Right lung (tissue), 10 donors: ENCODE measurements at places on chromosomes 16 and 17. TPM values are rescaled to one million over a fixed set of nuclear protein-coding genes. Genes with fewer than 3 reads are reported as not detected.

DNA sequence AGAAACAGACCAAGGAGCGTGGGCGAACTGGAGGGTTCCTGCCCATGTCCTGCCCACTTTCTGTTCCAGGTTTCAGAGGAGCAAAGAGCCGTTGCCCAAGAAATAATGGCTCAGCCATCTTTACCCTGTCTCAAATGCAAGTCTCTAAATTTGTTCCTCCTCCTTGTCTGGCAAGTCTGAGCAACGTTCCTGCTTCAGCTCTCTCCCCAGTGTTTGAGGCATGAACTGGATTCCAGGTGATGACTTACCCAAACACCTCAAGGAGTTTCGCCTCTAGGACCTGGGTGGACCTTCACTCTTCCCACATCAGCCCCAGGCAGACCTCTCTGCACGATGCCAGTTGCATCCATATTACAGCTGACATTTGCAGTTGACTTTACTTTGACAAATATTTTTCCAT, 521.9 kb upstream of the HSBP1 start:
- no peak for DNase-seq

GRCh38 chr17:80471922-80472321, 4.5 kb downstream of the NPTX1 start:
- DNase-seq, result no peak

- no peak for DNase-seq
Observed at GRCh38 chr17:15342460-15342859, 1.1 kb upstream of the TEKT3 start.

- no peak for DNase-seq
Observed at GRCh38 chr17:13420878-13421277, 180.9 kb downstream of the HS3ST3A1 start.

DNA sequence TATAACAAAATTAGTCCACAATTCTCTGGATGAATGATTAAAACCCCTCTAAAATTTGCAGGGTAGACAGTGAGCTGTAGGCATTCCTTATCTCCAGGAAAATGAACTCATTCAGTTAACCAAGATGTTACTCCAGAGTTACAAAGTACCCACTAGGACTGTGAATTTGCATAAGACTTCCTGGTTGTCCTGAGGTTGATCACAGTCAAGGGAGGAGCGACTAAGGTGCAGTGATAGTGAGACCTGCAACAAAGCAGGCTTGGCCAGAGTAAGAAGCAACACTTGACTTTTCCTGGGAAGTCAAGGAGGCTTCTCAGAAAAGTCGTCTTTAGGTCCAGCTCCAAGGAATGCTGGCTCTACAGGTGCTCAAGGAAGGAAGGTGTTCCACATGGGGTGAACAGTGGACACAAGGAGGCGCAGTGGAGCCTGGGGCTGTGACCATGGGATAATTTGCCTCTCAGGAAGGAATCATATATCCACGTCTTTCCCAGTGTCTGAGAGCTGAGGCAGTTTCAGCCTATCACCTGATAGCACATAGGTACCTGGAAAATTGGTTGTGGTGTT, 821.1 kb upstream of the EEF2KMT start:
- DNase-seq, result no peak

DNA sequence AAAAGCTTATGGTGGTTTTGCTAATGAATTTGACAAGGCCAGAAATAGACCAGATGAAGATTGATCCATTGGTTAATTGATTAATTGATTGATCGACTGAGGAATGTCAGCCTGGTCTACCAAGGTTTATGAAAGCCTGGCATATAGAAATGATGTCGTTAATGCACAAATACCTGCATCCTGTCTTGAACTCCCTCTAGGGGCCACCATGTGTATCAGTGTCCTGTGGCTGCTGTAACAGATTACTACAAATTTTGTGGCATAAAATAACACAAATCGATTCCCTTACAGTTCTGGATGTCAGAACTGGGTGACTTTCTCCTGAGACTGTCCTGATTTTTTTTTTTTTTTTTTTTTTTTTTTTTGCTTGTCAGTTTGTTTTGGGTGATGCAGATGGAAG, 553.2 kb downstream of the MAF start:
- DNase-seq, result no peak

DNA sequence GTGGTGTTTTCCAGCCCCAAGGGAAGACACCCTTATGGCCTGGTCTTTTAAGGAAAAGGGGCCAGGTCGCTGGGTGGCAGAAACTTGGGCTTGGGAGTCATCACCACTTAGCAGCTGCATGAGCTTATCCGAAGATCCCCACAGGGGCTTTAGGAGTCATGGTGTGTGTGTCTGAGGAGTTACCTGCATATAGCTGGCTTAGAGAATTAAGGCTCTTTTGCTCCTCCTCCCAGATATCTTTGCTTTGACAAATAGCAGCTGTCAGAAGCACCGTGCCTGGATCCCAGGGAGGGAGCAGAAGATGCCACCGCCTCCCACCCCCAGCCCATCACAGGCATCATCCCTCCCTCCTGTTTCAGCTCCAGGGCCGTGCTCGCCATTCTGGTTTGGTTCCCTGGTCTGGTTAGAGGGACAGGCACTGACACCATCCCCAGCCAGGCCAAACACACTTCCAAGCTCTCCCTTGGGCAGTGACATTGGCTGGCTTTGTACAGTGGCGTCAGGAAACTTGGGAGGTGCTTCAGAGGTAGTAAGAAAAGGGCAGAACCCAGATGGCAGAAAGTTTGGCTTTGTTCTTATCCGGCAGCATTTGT, 17.4 kb downstream of the LDHD start:
- DNase-seq, result no peak

DNA sequence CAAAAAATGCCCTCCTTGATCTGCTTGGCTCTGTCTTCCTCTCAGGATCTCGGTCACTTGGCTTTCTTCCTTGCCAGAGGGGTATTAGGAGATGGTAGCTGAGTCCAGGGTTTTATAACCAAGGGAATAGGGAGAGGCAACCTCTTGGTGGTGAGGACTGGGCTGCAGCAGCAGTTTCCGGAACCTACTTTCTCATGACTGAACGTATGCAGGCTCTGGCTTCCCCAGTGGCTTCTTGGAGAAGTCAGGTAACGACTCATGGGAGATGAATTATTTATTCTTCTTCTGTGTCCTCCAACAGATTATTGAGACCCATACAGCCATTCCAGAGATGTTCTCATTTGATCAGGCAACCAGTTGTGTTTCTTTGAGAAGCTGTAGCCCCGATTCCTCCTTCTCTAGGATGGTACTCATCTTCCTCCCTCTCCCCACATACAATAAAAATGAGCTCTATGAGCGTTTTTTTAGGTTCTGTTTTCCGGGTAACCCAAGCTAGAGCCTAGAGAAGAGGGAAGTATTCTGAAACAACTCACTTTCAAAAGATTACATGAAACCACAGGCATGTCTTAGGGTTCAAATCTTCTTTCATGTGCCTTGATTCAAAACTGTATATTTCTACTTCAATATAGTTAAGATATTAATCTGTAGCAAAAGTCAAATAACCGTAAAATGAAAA, 22.3 kb upstream of the DHX40 start:
- no peak for DNase-seq

- DNase-seq, result no peak
Observed at GRCh38 chr17:69567130-69567529, 152.6 kb downstream of the MAP2K6 start.

DNA sequence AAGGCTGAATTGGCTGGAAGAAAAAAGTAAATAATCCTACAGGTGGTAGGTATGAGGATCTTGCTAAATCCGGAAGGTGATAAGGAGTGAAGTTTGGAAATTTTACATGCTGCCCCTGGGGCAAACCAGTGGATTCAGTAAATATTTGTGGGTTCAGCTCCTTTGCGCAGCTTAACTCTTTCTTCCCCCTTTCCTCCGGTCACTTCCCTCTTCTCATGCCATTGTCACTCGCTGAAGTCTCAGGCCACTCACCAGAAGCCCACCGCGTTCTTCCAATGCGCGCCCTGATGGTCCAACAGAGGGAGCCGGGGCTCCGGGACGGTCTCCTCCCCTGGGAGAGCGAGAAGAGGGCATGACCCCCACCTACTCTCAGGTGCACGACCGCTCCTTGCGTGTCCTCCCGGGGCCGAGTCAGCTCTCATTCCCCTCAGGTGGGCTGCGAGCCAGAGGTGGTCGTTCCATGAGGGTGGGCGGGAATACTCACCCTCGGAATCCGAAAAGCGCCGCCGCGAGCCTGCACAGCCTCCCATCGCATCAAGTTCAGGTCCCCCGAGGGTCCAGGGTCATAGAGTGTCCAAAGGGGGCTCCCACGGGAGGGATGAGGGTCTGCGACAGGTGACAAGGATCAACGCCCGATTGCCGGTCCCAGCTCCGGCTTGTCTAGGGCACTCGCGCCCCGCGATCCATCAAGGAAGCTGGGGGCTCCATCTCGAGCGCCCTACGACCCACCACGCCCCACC, 474 bp downstream of the CLN3 start:
- peak; percentile 9 for DNase-seq

DNA sequence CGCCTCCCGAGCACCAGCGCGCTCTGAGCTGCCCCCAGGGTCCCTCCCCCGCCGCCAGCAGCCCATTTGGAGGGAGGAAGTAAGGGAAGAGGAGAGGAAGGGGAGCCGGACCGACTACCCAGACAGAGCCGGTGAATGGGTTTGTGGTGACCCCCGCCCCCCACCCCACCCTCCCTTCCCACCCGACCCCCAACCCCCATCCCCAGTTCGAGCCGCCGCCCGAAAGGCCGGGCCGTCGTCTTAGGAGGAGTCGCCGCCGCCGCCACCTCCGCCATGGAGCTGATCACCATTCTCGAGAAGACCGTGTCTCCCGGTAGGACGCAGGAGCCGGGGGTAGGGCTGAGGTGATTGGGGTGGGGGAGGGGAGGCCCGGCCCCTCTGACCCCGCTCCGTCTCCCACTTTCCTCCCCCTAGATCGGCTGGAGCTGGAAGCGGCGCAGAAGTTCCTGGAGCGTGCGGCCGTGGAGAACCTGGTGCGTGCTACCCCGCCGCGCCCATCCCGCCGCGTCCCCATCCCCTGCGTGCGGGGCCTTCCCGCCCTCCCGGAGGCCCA, 329 bp downstream of the KPNB1 start:
- DNase-seq, result no peak

GRCh38 chr17:49343273-49343672, 18.8 kb downstream of the ZNF652 start:
- DNase-seq, result no peak

DNA sequence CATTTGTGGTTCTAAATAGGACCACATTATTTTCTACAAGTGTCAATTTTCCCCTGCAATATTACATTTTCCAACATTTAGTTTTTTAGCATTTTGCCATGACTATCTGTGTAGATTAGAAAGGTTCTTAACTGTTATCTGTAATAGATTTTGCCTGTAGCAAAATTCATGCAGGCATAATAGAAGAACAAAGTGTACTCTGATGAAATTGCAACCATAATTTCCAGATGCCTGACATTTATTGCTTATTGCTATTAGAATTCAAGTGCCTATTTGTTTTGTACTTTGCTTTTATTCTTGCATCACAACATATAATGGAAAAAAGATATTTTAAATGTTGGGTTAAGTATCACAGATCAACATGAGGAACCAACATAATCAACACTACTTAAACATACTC, 337.7 kb downstream of the TOX3 start:
- no peak for DNase-seq

GRCh38 chr16:84220851-84221250, 19.0 kb downstream of the KCNG4 start:
- no peak for DNase-seq

GRCh38 chr17:2083613-2084035, 28.7 kb downstream of the HIC1 start:
- DNase-seq, result no peak

DNA sequence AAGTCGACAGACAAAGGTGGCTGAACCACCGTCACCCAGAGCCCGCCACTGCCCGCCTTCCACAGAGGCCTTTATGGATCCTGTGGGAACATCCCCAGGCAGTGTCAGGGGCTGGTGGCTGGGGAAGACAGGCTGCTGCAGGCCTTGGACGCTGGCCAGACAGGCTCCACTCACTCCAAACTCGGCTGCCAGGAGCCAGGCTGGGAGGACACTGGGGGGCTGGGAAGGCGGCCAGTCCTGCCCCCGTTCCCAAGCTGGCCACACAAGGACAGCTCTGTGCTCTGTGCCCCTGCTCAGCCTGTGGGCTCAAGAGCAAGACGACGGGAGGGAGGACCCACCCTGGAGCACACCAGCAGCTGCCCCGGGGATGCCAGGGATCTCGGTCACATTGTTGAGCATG, 7.6 kb upstream of the LCAT start:
- DNase-seq, result no peak

- DNase-seq, result no peak
Observed at GRCh38 chr17:70055000-70055399, 20.0 kb upstream of the KCNJ16 start.

- no peak for DNase-seq
Observed at GRCh38 chr16:63922560-63922959, 1199.3 kb downstream of the CDH11 start.

DNA sequence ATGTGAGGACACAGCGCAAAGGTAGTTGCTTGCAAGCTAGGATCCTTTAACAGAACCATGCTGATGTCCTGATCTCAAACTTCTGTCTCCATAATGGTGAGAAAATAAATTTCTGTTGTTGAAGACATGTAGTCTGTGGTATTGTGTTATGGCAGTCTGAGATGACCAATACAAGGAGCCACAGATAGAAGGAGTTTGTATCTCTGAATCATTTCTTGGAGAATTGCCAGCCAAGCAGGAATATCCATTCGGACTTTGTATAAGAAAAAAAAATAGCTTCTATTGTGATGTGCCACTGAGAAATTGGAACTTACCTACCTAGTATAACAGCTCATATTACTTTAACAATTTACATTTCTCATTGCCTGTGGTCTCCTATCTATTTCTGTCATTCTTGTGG, 447.6 kb upstream of the CA10 start:
- DNase-seq, result no peak

DNA sequence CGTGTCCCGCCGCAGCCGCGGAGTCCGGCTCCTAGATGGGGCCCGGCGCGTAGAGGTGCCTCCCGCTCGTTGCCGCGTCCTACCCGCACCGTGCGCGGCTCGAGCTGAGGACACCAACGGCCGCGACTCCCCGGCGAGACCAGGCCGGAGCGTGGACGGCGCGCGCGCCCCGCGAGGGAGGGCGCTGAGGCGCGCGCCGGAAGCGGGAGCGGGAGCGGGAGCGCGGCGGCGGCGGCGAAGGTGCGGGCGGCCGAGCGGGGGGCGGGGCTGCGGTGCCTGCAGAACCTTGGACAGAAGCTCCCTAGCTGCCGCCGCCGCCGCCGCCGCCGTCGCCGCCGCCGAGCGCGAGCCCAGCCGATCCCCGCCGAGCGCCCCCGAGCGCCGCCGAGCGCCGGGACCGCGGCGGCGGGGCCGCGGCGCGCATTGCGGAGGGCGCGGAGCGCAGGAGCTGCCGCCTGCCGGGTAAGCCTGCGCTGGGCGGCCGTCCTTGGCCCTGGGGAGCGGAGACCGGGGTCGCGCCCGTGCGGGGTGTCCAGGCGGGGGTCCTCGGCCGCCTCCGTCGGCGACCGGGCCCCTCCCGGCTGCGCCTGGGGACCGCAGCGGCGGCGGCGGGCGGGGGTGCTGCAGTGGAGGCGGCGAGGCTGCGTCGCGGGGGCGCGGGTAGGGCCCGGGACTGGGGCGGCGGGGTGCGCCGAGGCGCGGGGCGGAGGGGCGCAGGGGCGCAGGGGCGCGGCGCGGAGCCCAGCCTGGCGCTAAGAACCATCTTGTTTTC, at the start of gene CDK5R1:
CDK5R1 (plus strand) TSS at position 293 of the 772 bp plus-strand sequence. CDS start 628 bp downstream, outside the sequence.
- peak; percentile 62 for DNase-seq

GRCh38 chr17:44543213-44543904, 13.9 kb upstream of the FZD2 start:
- DNase-seq, result peak; percentile 69

The ZNRF1 gene
- 45.9 TPM for polyA plus RNA-seq

The KCNJ18 gene
- polyA plus RNA-seq, result not detected

The POLDIP2 gene
- polyA plus RNA-seq, result 57.9 TPM

The SCGB1C2 gene
- polyA plus RNA-seq, result not detected

The SLFN14 gene
- 0.60 TPM for polyA plus RNA-seq

The CFAP20 gene
- 73.4 TPM for polyA plus RNA-seq

The ABCC11 gene
- 0.17 TPM for polyA plus RNA-seq

The FBXL20 gene
- polyA plus RNA-seq, result 15.9 TPM

The LGALS9 gene
- 18.1 TPM for polyA plus RNA-seq

The LITAFD gene
- polyA plus RNA-seq, result not detected
